ENCODE measurements at places on chromosomes 7 and 10.

GRCh38 chr7:44796034-44796503, 412 bp upstream of the PPIA start:
- no peak for DNase-seq

DNA sequence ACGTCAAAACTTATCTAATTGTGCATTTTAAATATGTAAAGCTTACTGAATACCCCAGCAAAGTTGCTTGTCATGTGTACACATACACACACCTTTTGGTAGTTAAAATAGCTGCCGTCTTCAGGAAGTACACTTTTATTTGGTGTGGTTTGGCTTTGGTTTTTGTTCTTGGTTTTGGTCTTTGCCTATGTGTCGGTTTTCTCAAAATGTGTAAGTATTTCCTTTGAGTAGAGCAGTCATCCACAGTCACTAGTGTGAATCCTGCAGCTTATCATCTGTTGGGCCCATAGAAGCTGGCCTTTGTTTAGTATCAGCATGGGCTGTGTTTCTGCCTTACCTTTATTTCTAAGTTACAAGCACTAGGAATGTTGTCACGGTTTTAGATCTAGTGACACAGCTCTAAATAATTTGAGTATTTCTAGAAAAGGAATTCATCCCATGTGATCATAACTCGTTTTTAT, 35.3 kb downstream of the NET1 start:
- DNase-seq = no peak

DNA sequence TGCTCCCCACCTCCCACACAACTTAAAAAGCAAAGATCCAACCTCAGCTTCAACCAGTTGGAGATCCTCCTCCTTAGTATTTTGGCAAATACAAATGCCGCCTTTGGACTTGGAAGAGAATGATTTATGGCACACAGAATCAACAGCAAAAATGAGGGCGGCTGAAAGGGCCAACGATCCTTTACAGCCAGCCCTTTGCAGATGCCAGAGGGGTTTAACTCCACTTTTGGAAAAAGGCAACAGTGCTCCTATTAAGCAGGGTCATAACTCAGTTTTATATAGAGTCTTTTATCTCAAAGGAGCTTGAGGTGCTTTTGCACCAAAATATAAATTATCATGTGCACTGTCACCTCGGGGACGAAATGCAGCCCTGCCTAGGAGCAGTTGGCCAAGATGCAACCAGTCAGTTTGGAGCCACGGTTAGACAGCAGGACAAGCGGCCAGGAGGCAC, 56.7 kb upstream of the JCAD start:
- DNase-seq = no peak

DNA sequence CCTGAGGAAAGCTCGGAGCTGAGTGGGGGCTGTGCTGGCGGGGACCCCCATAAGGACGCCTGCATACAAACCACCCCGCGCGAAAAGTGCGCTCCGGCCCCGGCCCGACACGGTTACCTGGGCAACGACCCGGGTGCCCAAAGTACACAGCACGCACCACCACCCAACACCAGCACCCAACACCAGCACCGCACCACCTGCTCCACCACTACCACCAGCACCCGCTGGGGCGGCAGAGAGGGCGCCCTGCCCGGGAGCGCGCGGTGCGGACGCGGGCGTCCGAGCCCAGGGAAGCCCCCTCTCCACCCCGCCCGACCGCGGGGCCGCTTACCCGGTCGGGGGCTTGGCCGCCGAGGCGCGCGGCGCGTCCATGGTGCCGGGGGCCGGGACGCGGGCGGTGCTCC, 345 bp downstream of the COBL start:
- no peak for DNase-seq

DNA sequence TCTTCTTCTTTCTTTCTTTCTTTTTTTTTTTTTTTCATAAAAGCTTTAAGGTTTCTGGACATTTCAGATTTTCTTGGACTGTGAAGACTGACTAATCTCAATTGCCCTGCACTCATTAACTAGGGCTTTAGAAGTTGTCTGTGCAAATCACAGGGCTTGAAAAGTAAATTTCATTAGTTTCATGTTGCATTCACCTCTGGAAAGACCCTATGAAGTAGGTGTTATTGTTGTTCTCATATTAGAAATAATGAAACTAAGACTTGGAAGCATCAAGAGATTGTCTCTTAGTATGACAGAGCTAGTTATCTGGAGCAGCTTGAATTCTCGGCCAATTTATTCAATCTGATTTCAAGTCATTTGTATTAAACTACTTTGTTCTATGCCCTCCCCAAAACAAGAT, 28.2 kb upstream of the SEMA3D start:
- DNase-seq = no peak

DNA sequence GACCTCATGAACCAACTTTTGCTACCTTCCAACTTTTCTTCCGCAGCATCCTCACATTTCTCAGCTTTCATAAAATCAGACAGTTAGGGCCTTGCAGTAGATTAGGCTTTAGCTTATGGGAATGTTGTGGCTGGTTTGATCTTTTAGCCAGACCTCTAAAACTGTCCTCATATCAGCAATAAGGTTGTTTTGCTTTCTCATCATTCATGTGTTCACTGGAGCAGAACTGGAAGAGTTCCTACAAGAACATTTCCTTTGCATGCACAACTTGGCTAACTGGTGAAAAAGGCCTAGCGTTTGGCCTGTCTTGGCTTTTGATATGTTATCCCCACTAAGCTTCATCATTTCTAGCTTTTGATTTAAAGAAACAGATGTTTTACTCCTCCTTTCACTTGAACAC, 130.0 kb upstream of the LRRTM3 start:
- no peak for DNase-seq

- no peak for DNase-seq
Observed at GRCh38 chr7:144027974-144028373, 20.8 kb upstream of the OR2A5 start.

DNA sequence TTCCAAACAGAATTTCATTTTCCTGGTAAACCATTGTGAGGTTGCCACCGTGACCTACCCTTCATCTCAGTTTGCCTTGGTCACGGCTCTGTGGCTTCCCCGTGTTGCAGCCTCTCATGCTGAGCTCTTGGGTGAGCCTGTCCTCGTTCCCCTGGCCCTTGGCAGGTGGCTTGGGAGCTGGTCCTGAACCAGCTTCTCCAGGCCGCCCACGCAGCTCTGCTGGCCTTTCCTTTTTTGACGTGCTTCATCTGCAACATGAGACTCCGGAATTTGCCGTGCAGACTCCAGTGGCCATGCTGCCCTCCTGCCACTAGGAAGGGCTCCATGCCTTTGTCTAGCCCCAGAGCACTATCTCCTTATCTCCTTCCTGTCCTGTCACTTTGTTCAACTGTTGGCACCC, 93.0 kb upstream of the NPS start:
- no peak for DNase-seq

GRCh38 chr7:158782761-158783401, 46.4 kb downstream of the ESYT2 start:
- DNase-seq = no peak

Measured in stimulated activated CD8-positive, alpha-beta memory T cell treated with anti-CD3 and anti-CD28 coated beads, Interleukin-7, amount 100 ng/mL, for 1 hour (primary cell).